ENCODE measurements at places on chromosomes 7 and 10. TPM values are rescaled to one million over a fixed set of nuclear protein-coding genes. Genes with fewer than 3 reads are reported as not detected.

GRCh38 chr10:130799532-130799931 lies 512.0 kb downstream of the TCERG1L start:
- no peak for DNase-seq

- DNase-seq: no peak
Measured at GRCh38 chr7:50185951-50186682, 93.1 kb upstream of the ZPBP start.

DNA sequence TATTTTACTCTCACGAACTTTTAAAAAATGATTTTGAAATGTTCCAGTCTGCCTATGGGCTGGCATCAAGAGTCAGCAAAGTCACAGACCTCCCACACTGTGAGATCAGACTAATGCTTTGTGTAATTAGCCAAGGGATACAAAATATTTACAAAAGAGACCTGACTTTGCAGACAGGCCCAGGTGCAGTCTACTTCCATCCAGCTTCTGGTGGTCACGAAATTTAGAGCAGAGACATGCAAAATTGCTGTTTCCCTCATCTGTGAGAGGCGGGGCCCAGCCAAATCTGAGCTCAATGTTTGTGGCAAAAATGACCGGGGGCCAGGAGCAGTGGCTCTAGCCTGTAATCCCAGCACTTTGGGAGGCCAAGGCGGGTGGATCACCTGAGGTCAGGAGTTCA lies 82.5 kb upstream of the PITRM1 start:
- DNase-seq: no peak

Gene TUBGCP2
- total RNA-seq: 90.3 TPM

Gene SEMA3C
- total RNA-seq: not detected

Gene PDK4
- 7.1 TPM for total RNA-seq

Data from B cell (primary cell).